ENCODE measurements at places on chromosomes 1 and 21. TPM values are rescaled to one million over a fixed set of nuclear protein-coding genes. Genes with fewer than 3 reads are reported as not detected.

DNA sequence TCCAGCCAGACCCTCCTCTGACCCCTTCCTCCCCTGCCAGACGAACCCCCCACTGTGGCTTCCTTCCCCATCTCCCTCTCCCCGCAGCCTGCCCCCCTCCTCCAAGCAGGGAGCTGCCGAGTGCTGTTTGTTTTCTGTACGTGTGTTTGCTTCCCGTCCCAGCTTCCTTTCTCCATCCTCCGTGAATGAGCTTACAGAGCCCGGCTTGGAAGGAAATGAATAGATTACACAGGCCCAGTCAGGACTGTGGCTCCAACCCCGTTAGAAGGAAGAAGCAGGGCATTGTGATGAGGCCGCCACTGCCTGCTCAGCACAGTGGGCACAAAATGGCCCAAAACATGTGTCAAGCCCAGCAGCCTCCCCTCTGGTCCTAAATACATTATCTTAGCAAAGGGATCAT is 123.2 kb downstream of the IGSF21 start:
- no peak for DNase-seq

DNA sequence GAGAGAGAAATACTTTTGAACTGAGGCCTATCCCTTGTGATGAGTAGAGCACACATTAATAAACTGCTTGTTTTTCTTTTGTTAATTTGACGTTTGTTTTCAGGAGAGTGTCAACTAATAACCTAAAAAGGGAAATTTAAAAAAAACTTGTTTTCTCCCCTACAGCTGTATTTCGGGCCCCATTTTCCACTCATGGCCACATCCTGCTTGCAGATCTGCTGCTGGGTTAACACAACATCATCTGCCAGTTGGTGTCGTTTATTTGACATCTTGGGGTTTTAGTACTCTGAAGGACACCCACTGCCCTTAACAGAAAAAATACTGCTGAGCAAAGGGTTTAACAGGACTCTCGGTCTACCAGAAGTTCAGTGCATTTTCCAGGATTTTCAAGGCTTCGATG is 848 bp upstream of the PYHIN1 start:
- no peak for DNase-seq

- DNase-seq, result no peak
Measured at GRCh38 chr1:156550346-156550745, 22.0 kb downstream of the IQGAP3 start.

NBPF10 gene
- 3.7 TPM for total RNA-seq

GRCh38 chr1:200890027-200890426 is 4.7 kb upstream of the INAVA start:
- no peak for DNase-seq

- DNase-seq, result no peak
Measured at GRCh38 chr21:14753466-14754258, 207.5 kb upstream of the SAMSN1 start.

DNA sequence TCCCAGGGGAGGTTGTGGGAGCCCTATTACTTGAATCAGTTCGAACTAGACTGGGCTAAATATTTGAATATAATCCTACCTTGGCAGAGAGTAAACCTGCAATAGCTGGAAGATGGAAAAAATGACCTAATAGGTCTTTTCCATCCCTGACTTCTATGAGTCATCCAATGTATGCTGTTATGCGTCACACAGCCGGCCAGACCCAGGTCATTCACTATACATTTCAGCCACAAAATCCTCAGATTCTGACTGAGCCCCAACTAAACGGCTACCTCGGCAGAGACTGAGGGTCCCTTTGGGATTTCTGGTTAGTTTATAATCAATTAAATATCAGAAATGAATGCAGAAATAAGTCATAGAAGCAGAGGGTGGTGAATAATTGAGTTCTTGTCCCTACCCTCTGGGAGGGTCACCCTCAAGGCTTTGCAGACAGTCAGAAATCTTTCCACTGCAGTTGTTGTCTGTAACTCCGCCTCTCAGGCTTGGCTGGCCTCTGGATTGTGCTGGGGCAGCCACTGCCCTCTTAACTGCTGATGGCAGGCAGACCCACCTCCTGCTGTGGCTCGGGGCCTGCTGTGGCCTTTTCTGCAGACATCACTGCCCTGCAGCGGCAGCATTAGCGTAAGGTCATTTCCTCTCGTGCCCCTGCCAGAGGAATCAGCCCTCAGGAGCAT is 240.5 kb downstream of the TGFB2 start:
- DNase-seq, result peak; percentile 75

- no peak for DNase-seq
Measured at GRCh38 chr1:5648410-5649165, 343.6 kb downstream of the NPHP4 start.

GRCh38 chr1:82462366-82462765 is 661.6 kb downstream of the ADGRL2 start:
- DNase-seq, result no peak

DNA sequence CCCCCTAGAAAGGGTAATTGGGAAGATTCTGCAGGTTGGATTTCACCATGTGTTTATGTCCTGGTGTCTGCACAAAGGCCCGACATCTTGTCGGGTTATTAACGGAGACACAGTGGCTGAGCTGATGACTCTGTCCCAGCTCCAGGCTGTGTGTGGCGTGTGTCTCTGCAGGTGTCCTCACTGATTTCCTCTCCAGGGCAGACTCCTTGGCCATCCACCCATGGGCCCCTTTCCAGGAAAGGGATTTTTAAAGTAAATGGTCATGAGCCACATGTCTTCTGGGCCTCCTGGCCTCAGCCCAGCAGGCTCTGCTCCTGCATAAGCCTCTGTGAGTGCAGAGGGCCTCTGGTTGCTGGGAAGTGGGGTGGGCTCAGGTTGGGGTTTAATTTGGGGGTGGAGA is 418.7 kb upstream of the VAMP3 start:
- no peak for DNase-seq

GRCh38 chr1:87497380-87498203 is 168.9 kb downstream of the LMO4 start:
- DNase-seq, result no peak

SPRR2B gene
- total RNA-seq, result not detected

MYBPH gene
- 0.08 TPM for total RNA-seq

GRCh38 chr1:117059334-117059677 is 820 bp upstream of the TTF2 start:
- no peak for DNase-seq

GRCh38 chr21:16583556-16583955 is 853.8 kb downstream of the USP25 start:
- DNase-seq, result no peak

DNA sequence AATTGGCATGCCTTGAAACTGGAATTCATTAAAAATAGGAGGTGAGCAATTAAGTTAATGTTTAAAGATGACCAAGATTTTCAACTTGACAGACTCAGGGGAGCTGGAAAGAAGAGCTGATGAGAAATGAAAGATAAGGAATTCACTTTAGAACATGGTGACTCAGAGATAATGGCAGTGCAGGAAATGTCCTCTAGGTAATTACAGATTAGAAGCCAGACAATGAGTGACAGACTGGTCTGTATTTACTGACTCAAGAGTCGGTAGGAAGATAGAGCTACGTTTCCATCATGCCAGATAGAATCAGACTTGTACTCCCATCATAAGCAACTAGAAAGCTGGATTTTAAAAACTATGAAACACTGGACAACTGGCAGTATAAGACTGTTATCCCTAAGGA is 151.6 kb downstream of the AJAP1 start:
- DNase-seq, result no peak

DNA sequence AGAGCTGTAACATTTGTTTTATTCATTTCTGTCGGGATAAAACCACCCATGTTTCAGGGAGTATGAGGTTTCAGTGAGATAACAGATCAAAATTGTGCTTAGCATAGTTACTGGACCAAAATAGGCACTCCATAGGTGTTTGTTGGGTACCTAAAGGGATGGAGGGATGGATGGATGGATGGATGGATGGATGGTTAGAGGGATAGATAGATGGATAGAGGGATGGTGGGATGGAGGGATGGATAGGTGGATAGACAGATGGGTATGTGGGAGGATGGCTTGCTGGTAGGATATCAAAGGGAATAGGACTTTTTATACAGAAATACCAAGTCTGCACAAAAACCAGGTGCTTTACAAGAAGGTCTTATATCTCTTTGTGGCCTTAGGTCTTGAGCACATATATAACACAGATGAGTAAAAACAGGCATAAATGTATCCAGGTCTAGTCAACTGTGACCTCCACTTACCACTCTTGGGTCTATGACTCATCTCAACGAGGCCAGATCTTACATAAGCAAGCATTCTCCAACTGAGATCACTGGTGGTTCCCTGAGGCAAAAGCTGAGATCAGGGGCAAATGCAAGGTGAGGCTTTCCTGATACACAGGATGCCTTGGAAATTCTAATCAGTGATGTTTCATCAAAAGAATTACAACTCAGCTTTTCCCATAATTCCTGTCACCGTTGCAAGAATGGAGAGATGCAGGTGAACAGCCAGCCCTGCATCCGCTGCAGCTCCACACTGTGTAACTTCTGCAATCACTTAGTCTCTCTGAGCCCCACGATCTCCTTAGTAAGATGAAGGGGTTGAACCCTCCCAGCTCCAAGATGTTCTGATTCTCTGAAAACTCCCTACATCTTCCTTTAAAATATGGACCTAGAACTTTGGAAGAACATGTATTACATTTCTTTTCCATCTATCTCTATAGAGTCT is 32.0 kb downstream of the PTAFR start:
- peak; percentile 56 for DNase-seq

RBM15 gene
- total RNA-seq, result 23.1 TPM

ELF3 gene
- 0.09 TPM for total RNA-seq

GRCh38 chr1:202161151-202162046 is 997 bp upstream of the PTPN7 start:
- DNase-seq, result no peak

Data from fibroblast of the aortic adventitia (primary cell).